ENCODE measurements at places on chromosomes 3 and 15. TPM values are rescaled to one million over a fixed set of nuclear protein-coding genes. Genes with fewer than 3 reads are reported as not detected.
A peak's percentile ranks its signal among the peaks of the same experiment; 100 is the strongest.

DNA sequence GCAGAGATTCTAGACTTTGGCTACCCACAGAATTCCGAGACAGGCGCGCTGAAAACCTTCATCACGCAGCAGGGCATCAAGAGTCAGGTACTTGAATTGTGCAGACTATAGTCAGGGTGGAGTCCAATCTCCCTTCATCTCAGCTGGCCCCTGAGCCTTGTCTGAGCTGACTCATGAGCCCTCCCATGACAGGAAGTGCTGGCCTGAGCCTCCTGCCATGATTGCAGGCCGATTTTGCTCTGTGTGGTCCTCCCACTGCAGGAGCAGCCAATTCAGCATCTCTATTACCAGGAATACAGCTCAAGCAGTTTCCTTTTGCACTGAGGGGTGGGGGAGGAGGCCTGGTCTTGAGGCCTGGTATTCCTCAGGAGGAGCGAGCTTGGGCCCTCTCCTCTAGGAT lies 5.5 kb downstream of the AP2M1 start:
- DNase-seq: no peak

EPHA3 gene
- not detected for total RNA-seq

GRCh38 chr3:48402281-48402732 lies 27.6 kb downstream of the PLXNB1 start:
- no peak for DNase-seq

- DNase-seq: no peak
Measured at GRCh38 chr15:59306520-59307164, 66.0 kb downstream of the MYO1E start.

TGM5 gene
- total RNA-seq: not detected

DLL4 gene
- total RNA-seq: not detected

SNAPC5 gene
- 25.7 TPM for total RNA-seq

TM6SF1 gene
- 28.7 TPM for total RNA-seq

GRCh38 chr3:140163159-140163763 lies 228.3 kb downstream of the CLSTN2 start:
- DNase-seq: no peak

DNA sequence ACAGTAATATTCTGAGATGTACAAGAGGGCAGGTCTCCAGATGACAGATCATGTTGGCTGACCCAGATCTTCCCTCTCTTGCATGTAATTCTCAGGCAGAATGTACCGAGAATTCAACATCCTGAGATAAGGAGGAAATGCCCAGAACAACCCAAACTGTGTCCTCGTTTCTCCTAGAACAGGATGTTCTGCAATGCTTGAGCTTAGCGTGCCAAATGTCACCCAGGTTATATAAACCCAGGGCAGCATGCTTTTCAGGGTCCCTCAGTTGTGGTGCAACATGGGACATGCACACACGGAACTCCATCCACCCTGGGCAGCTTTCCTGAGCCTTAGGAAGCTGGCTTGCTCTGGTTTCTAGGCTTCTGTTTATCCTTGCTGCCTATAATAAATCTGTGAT lies 102.1 kb upstream of the CMC1 start:
- DNase-seq: no peak

- DNase-seq: no peak
Measured at GRCh38 chr3:134797741-134798451, 2.8 kb downstream of the EPHB1 start.

- no peak for DNase-seq
Measured at GRCh38 chr3:9330166-9330703, 32.6 kb upstream of the THUMPD3 start.

GRCh38 chr3:190485830-190486532 lies 27.9 kb upstream of the IL1RAP start:
- no peak for DNase-seq

DNA sequence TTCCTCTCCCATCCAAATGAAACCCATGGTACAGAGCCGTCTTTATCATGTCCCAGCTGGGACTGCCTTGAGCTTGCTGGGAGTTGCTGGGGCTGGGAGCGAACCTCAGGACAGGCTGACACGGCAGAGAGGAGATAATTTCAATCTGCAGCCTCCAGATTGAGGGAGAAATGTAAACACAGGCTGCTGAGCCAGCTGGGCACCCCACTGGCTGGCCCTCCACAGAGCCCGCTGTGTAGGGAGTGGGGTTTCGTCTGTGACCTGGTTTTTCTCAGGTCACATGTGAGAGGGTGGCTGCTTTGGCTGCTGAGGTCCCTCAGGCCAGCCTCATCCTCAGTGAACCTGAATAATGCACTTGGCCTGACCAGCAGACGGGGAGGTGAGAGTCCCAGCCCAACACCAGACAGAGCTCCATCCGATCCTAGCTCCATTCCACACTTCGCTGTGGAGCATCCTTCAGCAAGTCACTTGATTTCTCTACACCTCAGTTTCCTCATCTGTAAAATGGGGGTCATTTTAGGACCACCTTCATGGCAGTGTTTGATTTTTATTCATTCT lies 121.6 kb upstream of the MRPS22 start:
- no peak for DNase-seq

CCDC80 gene
- total RNA-seq: 0.28 TPM

- DNase-seq: no peak
Measured at GRCh38 chr3:38837358-38837757, 21.3 kb upstream of the SCN10A start.

RFX7 gene
- total RNA-seq: 33.2 TPM

- no peak for DNase-seq
Measured at GRCh38 chr3:150170852-150171520, 200.3 kb upstream of the PFN2 start.

HIGD2B gene
- 0.33 TPM for total RNA-seq

DNA sequence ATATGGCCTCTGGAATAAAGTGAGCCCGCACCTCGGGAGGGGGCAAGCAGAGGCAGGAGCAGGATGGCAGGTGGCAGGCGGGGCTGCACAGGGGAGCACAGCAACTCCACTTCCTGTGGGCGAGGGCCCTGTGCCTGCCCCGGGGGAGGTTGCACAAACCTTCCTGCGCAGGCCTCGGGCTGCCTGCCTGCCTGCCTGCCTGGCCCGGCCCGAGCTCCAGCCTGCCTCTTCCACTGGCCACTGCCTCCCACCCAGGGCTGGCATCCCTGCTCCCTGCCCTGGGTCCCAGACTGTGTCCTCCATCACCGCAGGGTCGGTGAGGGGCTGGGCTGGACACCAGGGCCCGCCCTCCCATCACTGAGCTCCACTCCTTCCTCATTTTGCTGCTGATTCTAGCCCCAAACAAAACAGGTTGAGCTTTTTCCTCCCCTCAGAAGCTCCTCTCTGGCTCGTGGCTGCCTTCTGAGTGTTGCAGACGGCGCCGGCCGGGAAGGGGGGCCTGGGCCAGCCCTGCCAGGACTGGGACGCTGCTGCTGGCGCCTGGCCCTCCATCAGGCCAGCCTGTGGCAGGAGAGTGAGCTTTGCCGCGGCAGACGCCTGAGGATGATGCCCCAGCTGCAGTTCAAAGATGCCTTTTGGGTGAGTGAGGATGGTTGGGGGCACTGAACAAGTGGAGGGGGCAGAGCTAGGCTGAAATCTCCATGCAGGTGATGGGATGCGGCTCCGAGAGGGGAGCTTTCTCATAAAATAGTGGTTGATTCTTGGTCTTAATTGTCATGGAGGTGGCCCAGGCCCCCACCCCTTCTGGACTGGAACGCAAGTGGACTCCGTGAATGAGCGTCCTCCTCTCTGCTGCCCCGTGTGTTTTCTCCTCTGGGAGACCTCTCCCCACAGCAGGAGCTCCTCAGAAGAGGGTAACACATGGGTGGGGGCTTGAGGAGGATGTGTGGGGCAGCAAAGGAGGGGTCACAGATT lies at the start of gene PSTPIP1:
Gene PSTPIP1, plus strand, starts transcription at position 156 of the 975 bp plus-strand sequence. Its CDS starts 448 bp downstream, at position 604.
- peak; percentile 62 for DNase-seq

PAK6 gene
- total RNA-seq: not detected

DNA sequence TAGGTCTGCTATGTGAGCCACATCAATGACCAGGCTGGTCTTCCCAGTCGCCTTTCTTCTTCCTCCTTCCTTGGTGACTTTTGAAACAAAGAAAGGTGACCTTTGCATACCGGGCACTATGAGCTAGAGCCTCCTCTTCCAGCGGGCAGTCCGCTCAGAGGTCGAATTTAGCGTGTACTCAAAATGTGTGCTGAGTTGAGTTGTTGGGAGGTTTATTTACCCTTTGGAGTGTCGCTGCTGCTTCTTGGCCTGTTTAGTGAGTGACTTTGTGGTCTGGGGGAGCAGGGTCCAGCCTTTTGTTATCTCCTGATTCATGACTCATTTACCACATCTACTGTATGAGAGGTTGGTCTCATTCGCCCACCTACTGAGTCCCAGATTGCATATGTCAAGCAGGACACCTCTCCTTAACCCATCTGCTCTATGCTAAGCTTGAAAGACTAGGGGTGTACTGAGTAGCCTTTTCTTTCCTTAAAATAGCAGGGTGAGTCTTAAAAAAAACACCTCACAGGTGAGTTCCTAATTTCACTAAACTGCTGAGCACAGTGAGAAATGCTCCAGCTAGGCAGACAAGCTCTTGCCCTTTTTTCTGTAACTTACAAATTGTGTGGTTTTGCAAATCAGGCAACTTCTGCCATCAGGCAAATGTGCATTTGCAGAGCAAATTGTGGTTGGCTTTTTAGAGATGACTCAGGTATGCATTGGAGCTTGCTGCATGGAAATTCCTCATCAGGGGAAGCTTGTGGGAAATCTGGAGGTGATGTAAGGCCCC lies 3.2 kb upstream of the SIAH2 start:
- DNase-seq: peak; percentile 56

SEMA3G gene
- total RNA-seq: not detected

MASP1 gene
- total RNA-seq: not detected

DNA sequence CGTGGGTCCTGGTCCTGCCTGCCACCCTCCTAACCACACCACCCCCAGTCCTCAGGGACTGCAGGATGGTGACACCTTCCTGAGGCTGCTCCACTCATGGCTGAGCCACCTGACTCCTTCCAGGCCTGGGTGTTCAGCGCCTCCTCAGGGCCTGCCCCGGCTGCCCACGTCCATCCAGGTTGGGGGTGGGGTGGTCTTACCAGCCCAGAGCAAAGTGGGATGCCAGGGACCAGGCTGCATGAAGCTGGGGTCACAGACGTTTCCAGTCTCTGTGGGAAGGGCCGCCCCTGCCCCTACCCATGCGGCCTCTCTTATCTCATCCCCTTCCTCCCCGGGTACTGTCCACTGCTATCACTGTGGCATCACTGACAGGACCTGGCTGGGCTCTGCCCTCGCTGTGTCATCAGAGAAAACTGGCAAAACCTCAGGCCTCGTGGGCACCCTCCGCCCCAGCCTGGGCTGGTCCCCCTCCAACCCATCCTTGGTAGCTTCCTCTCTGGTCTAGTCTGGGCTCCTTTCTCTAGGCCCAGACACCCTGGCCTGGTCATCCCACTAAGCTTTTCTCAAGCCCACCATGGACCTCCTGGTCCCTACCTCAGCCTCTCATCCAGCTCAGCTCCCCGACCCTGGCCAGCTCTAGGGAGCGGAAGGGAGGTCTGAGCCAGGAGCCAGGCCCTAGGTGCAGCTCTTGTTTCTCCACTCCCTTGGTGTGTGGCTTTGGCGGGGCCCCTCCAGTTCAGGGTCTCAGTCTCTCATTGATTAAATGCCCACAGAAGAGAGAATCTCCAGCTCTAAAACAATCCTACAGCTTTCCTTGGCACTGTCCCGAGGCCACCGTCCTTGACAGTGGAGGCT lies 32.9 kb downstream of the WNT7A start:
- no peak for DNase-seq

DNA sequence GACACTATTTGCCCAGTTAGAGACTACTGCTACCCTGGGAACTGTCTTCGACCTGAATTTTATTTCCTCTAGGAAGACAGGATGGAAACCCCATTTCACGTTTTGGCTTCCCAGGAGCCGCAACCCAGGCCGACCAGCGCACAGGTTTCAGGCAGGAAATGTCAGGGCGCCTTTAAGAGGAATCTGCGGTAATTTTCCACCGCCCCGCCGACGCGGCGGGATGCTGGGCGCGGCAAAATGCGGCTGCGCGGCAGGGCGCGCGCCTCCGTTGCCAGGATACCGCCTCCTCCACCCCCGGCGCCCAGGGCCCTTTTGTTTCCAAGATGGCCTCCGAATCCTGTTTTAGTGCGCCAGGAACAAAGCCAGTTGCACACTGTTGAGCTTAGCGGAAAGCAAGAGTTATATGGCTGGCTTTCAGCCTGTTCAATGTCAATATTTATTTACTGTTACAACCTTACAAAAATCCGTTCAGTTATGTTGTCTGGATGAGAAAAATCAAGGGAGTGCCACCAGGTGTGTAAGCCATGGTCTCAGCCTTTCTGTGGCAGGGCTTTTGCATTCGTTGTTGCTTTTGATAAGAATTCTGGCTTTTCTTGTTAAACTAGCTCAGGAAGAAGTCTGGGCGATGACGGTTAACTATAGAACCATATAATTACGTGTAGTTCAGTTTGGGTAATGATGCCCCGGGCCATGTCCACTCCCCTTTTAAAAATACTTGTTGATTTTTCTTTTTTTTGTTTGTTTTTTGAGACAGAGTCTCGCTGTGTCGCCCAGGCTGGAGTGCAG lies 79.7 kb upstream of the CHD2 start:
- peak; percentile 91 for DNase-seq

- no peak for DNase-seq
Measured at GRCh38 chr3:65678516-65678915, 360.2 kb downstream of the MAGI1 start.

B2M gene
- 1,369 TPM for total RNA-seq

DNA sequence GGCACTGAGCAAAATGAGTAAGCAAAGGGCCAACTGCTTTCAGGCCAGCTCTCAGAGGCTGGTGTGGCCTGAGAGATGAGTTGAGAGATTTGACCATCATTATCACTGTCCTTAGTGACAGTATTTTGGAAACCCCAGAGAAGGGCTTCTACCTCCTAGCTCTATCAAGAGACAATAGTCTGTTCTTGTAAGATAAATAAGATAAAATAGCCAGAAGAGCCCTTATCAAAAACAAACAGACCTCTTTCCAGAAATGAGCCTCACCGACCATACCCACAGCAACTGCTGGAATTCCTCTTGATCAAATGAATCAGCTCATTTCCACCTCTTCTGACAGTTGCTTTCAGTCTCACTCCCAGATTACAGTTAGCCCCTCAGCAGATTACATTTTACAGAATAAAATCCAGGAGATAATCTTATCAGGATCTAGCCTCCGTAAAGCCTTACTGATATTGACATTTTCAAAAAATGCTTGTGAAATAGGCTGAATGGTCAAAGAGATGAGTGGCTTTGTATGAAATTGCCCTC lies 4.5 kb downstream of the HDC start:
- no peak for DNase-seq

RTP1 gene
- total RNA-seq: not detected

DNA sequence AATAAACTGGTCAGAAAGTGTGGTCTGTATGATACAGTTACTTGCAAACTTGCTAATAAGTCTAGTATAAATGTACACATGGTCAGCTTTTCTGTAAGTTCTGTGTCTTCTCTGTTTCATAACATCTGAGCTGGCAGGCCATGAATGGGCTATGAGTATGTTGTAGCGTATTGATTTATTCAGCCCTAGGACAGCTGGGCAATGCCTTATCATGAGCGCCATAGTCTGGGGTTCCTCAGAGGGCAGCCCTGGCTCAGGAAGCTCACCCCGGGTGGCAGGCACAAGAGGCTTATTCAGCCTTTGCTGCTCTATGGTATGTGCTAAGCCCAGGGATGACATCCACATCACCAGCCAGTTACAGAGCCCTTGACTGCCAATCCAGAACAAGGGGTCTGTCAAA lies 50.7 kb upstream of the CCR2 start:
- DNase-seq: no peak

GRCh38 chr3:131457220-131457619 lies 45.6 kb downstream of the MRPL3 start:
- DNase-seq: no peak

CADPS gene
- total RNA-seq: 79.5 TPM

- DNase-seq: no peak
Measured at GRCh38 chr3:127377801-127378655, 90.2 kb upstream of the PRR20G start.

DET1 gene
- total RNA-seq: 9.8 TPM

Data from OCI-LY7 (cell line).